Islet precursor cell (in vitro differentiated cells): ENCODE measurements at places on chromosomes 3 and 15.
A peak's percentile ranks its signal among the peaks of the same experiment; 100 is the strongest.

- DNase-seq = peak; percentile 75
These were observed 95.1 kb upstream of the ZBED2 start for GRCh38 chr3:111690242-111690641.

- DNase-seq = no peak
These were observed 16.1 kb upstream of the LYSMD4 start for GRCh38 chr15:99749386-99749785.

DNA sequence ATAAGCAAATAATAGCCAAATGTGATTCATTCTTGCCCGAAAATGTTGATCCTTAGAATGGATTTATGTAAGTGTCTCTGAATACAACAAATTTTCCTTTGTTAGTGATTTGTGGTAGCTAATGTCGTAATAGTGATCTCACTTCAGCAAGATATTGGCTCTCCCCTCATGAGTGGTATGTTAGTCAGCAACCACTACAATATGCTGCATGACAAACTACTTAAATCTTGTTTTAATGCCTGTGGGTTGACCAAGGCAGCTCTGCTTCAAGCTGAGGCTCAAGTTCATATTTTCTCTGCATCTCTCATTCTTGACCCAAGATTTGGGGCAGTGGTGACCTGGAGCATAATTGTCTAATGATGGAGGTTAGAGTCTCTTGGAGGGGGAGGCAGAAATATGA is 49.8 kb upstream of the GALNT15 start:
- no peak for DNase-seq

DNA sequence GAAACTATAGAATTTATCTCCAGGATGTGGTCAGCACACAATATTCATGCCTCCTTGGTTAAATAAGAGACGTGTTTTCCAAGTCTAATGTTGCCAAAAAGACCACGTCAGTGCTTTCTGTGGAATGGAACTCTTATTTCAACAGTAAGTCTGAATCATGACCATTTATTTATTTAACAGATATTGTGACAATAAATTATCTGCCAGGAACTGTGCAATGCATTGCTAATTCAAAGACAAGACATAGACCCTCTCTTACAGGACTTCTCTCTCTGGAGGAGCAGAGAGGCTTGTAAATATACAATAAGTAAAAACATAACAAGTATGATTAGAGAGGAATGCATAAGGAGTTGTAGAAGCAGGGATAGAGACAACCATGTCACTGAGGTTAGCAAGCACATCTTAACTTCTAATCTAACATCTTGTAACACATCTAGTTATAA is 227.5 kb downstream of the DTWD1 start:
- DNase-seq = no peak

DNA sequence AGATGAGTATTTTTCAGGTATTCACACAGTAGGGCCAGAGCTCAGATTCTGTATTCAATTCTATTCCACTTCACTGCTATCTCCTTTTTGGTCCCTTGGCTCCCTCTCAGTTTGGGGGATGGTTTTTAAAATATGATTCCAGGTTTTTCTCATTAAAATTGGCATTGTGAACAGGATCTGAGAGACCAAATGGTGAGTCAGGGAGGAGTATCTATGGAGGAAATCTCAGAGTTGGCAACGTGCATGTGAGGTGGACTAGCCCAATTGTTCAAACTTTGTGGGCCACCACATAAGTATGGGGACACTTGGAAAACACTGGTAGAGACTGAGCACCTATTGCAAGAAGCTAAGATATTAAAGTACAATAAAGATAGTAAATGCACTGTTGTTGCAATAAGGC is 53.9 kb upstream of the TTC14 start:
- no peak for DNase-seq

DNA sequence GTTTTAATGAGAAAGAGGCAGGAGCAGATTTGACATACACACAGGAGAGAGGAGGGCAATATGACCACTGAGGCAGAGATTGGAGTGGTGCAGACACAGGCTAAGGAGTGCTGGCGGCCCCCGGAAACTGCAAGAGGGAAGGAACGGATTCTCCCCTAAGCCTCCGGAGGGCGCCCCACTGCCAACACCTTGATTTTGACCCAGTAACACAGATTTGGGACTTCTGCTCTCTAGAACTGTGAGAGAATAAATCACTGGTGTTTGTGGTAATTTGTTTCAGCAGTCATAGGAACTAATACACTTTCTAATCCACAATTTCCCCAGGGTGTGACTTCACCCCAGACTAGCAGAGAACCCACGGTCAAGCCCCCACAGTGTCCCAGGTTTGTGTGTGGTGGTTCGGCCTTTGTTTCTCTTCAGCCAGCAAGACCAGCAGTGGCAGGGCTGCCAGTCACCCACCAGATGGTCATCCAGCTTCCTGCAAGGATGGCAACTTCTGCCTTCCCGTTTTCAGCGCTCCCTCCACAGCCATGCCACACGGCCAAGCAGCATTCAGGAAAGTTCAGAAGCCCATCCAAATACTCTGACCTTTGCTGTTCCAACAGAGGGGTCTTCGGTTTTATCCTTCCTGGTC is 23.6 kb upstream of the TSPAN3 start:
- no peak for DNase-seq

DNA sequence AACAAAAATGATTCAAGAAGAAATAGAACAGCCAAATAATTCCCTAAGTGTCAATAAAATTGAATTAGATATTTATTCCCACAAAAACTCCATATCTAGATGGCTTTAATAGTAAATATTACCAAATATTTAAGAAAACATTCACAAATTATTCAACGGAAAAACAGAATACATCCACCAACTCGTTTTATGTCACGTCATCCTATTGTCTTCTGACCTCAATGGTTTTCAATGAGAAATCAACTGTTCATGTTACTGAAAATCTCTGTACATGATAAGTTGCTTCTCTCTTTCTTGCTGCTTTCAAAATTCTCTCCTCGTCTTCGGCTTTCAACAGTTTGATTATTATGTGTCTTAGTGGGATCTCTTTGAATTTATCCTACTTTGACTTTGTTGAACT is 17.1 kb upstream of the FBXL2 start:
- no peak for DNase-seq

DNA sequence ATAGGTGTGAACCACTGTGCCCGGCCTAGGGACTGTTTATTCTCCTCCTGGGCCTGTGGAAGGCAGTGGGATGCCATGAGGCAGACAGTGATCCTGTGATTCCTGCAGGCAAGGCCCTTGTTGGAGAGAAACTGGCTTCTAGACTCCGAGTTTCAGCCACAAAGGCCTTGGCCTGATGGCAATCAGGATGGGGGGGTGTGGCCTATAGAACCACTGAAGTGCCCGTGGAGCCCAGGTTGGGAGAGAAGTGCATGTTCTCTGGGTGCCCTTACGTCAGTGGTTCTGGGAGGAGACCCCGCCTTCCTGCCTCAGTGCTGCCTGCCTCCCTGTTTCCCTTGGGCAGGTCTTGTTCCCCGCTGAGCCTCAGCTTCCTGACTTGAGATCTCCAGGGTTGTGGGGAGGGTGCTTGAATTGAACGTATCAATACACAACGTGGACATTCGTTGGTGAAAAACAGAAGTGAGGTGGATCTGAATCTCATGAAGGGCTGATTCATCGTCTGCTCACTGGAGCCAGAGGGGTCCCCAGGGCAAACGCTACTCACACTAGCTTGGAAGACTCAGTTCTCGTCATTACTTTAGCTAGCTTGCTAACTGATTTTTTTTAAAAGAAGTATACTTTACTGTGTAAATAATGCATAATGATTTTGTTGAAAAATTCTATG is 31.8 kb downstream of the IRAK2 start:
- DNase-seq = no peak

GRCh38 chr15:67147396-67147949 is 82.1 kb downstream of the SMAD3 start:
- peak; percentile 77 for DNase-seq

- DNase-seq = no peak
These were observed 331.5 kb upstream of the CFAP20DC start for GRCh38 chr3:59381282-59381681.

DNA sequence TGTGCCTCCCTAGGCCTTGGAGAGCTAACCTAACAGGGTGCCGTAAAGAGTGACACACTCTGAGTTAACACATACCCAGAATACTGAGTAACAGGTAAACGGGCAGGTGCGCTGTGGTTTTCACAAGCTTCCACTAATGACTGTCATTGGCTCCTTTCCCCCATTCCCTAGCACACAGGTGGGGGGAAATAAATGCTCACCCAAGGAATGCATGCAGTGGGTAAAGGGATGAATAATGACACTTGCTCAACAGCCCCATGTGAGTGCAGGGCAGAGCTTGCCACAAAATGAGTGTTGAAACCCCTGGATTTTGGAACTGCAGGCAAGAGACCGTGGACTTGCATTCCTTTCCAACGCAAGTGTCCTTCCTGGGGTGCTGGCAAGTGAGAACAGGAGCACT is 57.6 kb downstream of the ADAMTS17 start:
- DNase-seq = no peak

GRCh38 chr3:180447136-180447535 is 154.8 kb upstream of the TTC14 start:
- DNase-seq = no peak

DNA sequence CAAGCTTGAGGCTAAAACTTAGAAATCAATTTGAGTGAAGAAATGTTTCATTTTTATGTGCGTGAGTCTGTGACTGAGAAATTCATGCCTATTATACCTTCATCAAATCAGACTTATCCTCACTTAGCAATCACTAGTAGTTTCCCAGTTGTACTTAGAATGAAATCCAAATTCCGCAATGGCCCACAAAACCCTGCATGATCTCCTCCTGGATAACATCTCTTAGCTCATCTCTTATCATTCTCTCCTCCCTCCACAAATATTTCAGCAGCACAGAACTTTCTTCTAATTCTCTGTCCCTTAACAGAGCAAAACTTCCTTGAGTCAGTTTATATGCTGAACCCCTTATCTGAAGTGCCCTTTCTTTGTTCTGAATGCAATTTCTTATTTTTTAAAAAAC is 198.8 kb upstream of the TGFBR2 start:
- no peak for DNase-seq

GRCh38 chr3:194205675-194206133 is 69.8 kb downstream of the HES1 start:
- DNase-seq = peak; percentile 64

DNA sequence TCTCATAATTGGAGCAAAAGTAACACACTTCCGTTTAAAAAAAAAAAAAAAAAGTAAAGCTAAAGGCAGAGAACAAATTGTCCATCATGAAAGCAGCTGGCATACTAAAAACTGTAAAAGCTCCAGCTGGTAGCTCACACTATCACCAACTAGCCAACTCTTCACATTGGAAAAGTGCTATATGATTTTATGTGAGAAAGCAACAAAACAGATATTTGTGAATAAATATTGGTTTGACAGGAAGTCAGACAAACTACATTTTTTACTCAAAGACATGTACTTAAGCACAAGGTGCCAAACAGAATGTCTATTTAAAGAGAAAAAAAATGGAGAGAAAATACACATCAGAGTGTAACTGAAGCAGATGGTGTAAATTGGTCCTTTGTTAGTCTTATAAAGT is 231.2 kb upstream of the CADM2 start:
- no peak for DNase-seq

- no peak for DNase-seq
These were observed 512.3 kb downstream of the MCTP2 start for GRCh38 chr15:94743668-94744067.

DNA sequence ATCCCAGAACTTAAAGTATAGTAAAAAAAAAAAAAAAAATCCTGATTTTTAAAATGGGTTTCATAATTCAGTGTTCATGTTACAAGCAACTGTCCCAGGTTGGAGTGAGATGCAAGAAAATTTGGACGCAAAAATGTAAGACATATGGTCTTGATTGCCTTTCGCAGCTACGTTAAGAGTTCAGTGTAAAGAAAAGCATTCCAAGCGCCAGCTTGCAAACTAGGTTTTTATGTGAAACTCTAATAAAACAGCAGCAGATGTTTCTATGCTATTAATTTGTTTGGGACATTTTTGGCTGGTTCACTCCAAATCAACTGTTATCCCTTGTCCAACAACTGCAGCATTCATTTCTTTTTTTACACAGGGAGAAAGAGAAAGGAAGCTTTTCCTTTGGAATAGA is 957.8 kb downstream of the ROBO1 start:
- DNase-seq = no peak

DNA sequence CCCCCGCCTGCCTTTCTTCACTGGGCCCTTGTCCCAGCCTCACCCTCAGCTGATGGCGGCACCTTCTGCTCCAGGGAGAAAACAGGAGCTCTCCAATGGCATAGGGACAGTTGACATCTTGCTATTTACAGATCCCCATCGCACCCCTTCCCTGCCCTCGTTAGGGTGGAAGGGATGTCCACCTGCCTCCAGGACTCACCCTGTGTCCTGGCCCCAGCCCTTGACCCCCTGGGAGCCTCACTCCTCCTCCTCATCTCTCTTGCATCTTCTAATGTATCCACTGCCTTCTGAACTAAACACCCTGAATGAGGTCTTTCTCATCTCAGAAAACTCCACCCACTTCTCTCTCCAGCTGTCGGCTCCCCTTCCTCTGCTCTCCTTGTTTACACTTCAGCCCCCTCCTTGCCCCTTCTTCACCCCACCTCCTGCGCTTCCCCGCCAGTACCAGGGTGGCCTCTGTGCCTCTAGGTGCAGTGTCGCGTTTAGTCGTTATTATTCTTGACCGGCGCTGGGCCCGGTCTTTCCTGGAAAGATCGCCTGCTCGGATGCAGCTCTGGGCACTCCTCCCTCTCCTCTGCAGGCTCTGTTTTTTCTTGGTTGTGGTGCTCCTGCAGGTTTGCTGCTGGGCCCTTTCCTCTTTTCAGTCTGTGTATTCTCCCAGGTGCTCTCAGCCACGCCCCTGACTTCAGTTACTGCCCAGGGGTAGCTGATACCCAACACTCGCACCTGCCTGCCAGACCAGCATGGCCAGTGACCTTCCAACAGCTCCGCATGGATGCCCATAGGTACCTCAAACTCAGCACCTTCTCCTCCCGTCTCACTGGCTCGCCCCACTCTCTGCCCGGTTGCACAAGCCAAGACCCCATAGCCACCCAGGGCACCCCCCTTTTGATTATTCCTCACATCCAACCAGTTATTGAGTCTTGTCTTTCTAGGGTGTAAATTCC is 42.9 kb downstream of the PML start:
- DNase-seq = no peak

- DNase-seq = no peak
These were observed 9.8 kb downstream of the SLC6A1 start for GRCh38 chr3:11002371-11002807.

- no peak for DNase-seq
These were observed 47.9 kb downstream of the PIK3CA start for GRCh38 chr3:179196098-179196497.

DNA sequence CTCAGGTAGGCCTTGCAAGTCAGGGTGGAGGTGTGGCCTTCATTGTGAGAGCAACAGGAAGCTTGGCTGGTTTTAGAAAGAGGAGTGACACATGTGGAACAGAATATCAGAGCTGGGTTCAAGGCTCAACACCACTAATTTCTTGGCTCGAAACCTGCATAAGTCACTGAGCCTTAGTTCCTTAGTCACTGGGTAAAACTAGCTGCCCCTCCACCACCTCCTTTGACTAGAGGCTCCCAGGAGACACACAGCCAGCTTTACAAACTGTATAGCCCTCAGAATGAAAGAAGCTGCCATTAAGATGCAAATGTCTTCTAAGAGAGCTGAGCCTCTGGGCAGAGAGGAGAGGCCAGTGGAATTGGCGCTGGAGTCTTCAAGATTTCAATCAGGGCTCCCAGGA is 67.7 kb downstream of the CERS3 start:
- no peak for DNase-seq

- no peak for DNase-seq
These were observed 915.0 kb upstream of the GBE1 start for GRCh38 chr3:82676356-82677026.

GRCh38 chr15:57227899-57228298 is 148.4 kb upstream of the CGNL1 start:
- DNase-seq = no peak

- no peak for DNase-seq
These were observed 135.3 kb downstream of the MEX3B start for GRCh38 chr15:81910355-81911021.

- DNase-seq = no peak
These were observed 551 bp downstream of the PML start for GRCh38 chr15:73994912-73995622.
